Ureter (tissue), 1 donor: ENCODE measurements at places on chromosomes 7 and 10.

DNA sequence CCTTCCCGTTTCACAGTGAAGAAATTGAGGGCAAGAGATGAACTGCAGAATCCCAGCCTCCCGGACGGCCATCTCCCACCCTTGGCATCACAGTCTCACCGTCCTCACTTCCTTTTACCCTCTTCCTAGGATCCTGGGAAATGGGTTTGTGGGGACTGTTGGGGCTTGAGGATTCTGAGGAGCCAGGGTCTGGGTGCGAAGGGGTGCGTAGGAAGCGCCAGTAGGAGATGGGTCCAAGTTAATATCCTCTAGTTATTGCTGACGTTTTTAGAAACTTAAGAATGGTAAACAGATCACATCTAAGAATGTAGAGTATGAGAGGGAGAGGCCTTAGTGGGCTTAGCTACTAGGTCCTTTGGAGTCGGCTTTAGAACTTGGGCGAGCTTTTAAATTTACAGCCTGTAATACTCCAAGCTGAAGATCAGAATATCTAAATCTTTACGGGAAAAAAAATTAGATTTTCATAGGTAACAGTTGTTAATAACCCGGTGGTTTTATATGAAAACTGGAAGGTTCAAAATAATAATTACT, 696 bp downstream of the MALSU1 start:
- DNase-seq = no peak

DNA sequence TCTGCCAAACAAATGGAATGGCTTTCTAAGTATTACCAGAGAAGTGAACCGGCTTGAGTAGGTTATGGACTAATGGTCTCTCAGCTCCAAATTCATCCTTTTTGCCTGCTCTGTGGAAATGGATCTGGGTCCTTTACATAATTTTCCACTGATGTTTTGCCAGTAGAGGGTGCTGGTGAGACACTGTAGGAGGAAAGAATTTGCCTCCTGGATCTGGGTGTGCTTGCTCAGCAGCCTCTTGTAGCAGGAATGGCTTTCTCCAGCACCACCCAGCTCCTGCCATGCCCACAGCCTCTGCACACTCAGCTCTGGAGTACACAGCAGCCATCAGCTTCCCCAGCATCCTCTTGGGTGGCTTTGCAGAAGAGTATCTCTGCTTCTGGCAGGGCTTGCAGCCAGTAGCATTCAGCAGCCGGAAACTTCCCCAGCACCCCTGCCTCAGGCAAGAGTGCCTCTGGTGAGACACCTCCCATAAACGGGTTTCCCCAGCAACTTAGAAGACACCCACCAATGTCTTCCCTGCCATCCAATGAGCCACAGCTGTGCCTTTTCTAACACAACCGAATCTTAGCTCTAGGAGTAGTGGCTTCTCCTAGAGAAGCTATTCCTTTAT, 235.0 kb upstream of the PLPP4 start:
- DNase-seq = no peak

GRCh38 chr7:71636329-71636728, 504.4 kb downstream of the GALNT17 start:
- DNase-seq = no peak

DNA sequence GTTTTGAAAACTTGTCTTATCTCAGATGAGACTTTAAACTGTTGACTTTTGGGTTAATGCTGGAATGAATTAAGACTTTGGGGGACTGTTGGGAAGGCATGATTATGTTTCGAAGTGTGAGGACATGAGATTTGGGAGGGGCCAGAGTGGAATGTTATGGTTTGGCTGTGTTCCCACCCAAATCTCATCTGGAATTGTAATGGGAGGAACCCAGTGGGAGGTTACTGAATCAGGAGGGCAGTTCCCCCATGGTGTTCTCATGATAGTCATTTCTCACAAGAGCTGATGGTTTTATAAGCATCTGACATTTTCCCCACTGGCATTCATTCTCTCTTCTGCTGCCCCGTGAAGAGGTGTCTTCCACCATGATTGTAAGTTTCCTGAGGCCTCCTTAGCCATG, 13.8 kb upstream of the POT1 start:
- no peak for DNase-seq
